Astrocyte of the spinal cord (primary cell): ENCODE measurements at places on chromosomes 12 and 14.

- DNase-seq: no peak
Observed at GRCh38 chr14:31270196-31270772, 62.7 kb upstream of the HECTD1 start.

- no peak for DNase-seq
Observed at GRCh38 chr12:128761379-128761790, 62.4 kb downstream of the SLC15A4 start.

GRCh38 chr12:117907108-117907689 lies 61.6 kb downstream of the KSR2 start:
- no peak for DNase-seq

DNA sequence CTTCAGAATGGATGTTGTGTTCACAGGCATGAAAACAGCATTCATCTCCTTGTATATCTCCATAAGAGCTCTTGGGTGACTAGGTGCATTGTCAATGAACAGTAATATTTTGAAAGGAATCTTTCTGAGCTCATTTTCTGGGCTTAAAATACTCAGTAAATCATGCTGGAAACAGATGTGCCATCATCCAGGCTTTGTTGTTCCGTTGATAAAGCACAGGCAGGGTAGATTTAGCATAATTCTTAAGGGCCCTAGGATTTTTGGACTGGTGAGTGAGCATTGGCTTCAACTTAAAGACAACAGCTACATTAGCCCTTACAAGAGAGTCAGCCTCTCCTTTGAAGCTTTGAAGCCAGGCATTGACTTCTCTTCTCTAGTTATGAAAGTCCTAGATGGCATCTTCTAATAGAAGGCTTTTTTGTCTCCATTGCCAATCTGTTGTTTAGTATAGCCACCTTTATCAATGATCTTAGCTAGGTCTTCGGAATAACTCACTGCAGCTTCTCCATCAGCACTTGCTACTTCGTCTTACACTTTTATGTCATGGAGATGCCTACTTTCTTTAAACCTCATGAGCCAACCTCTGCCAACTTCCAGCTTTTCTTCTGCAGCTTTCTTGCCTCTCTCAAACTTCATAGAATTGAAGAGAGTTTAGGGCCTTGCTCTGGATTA lies 79.6 kb upstream of the PSMA6 start:
- no peak for DNase-seq

DNA sequence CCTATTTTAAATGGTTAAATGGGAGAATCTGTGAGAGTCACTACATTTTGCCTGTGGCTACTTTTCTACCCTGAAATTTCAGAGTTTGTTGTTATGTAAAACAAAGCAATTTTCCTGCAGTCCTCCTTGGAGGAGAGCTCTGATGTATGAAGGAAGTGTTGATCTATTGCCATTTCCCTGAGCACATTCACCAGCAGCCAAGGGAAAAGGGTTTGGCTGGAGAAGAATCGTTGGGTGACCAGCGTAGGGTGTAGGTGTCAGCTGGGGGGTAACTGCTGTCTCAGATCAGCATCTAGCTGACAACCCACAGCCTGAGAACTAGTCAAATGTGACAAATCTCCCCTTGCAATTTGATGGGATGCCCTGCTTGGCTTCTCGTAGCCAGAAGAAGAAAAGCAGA lies 230.5 kb downstream of the PDZRN4 start:
- DNase-seq: no peak

DNA sequence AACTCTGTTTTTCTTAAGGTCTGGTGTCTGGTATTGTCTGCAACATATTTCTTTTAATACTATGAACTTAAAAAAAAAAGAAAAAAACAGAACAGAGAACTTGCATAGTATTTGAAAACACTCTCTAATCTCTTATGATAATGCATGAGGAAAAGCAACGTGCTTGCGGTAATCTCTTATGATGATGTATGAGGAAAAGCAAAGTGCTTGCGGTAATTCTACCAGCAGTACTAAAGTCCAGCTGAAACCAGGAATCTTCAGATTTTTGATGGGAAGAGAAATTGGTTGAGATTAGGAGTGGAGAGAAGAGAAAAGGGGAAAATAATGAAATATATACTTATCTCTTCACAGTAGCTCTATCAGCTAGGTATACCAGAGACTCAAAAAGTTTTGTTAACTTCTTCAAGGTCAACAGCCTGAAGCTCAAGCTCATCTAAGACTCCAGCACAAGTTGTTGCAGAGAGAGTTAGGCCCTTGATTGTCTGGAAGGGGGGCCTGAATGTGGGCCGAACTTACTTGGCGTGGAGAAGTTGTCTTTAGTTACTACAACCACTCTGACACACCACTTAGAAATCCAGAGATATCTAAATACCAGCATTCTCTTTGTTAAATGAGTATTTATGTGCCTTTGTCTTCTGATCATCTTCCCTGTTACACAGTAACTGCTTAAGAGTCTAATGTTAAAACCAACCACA lies 240.4 kb downstream of the PRKD1 start:
- DNase-seq: no peak

DNA sequence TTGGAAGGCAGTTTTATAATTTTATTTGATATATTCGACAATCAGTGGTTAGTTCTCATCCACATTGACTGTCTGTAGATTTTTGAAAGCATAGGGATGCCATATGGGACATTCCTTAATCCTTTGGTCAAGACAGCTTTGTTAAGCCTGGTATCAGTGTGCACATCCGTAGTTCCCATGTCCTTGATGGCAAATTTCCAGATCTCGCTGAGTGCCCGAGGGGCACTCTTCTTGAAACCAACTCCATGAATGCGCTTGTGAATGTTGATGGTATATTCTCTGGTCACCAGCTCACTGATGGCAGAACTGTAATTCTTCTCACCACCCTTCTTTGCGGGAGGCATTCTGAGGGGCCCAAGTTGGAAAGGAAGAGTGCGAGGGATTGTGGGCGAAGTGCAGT lies 6.1 kb upstream of the DENND5B start:
- DNase-seq: no peak

- DNase-seq: no peak
Observed at GRCh38 chr12:52195065-52195730, 3.4 kb upstream of the KRT80 start.

DNA sequence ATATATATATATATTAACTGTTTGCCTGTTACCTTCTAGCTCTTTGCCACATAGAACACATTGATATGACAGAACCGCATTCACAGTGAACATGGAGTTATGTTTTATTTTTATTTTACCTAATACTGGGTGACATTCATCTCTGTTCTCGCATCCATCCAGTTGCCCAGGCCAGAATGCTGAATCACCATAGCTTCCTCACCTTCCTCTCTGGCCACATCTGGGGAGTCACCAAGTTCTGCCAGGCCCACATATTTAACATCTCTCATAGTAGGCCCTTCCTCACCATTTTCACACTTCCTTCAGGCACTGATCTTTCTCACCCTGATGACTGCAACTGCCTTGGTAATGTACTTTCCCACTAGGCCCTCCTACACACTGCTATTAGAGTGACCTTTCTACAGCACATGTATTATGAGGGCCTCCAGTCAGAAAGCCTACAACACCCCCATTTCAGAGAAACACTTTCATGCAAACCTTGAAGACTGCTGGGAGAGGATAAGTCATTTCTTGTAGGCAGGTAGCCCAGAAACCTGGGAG lies 106.8 kb downstream of the LGR5 start:
- no peak for DNase-seq

DNA sequence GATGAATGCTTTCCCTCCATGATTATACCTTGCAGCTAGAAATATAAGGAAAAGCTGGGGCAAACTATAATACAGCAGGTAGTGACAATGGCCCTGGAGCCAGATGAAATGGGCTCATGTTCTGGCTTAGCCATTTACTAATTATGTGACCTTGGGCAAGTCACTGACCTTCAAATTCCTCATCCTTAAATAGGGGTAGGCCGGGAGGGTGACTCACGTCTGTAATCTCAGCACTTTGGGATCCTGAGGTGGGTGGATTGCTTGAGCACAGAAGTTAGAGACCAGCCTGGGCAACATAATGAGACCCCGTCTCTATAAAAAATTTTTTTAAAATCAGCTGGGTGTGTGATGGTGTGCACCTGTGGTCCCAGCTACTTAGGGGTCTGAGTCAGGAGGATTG lies 155.4 kb downstream of the C12orf75 start:
- no peak for DNase-seq

GRCh38 chr14:20470603-20470901 lies 1.3 kb downstream of the PNP start:
- DNase-seq: no peak

GRCh38 chr14:86796221-86797074 lies 1196.5 kb downstream of the GALC start:
- no peak for DNase-seq

GRCh38 chr14:100762089-100762515 lies 35.4 kb downstream of the DLK1 start:
- DNase-seq: peak; percentile 74

DNA sequence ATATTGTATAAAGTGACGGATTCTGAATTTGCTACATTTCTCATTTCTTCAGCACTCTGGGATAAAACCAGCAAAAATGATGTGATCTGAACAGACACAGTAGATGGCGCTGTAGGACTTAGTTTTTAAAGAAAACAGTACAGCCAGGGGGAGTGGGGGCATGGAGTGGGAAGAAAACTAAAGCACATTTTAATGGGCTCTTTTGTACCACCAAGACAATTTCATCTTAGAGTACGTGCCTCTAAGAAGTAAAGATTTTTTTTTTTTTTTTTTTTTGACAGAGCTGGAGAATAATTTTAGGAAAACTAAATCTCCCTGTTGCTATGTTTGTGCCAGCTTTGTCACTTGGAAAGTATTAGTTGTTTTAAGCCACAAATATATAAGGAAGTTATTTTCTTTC lies 124.4 kb downstream of the RAD51B start:
- DNase-seq: peak; percentile 91

DNA sequence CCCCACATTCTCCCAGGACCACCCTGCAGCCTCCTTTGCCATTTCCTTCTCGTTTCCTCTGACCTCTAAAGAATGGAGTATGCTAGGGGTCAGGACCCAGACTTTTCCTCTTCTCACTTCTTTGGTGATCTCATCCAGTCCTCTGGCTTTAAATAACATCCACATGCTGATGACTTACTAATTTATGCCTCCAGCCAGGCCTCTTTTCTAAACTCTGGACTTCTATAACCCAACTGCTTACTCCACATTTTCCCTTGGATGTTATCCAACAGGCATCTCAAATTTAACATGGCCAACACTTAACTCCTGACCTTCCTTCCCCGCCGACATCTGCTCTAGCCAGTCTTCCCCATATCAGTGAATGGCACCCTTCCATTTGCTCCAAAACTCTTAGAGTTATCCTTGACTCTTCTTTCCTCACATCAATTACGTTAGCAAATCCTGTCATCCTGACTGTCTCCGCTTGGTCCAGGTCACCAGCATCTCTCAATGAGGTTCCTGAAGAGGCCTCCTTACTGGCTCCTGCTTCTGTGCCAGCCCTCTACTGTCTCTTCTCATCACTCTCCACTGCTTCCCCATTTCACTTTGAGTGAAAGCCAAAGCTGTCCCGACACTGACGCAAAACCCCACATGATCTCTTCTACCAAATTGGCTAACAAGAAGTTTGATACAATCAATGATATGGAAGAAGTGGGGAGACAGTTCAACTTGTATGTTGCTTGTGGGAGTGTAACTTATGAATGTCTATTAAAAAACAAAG lies 42.7 kb downstream of the TMBIM6 start:
- DNase-seq: peak; percentile 53

DNA sequence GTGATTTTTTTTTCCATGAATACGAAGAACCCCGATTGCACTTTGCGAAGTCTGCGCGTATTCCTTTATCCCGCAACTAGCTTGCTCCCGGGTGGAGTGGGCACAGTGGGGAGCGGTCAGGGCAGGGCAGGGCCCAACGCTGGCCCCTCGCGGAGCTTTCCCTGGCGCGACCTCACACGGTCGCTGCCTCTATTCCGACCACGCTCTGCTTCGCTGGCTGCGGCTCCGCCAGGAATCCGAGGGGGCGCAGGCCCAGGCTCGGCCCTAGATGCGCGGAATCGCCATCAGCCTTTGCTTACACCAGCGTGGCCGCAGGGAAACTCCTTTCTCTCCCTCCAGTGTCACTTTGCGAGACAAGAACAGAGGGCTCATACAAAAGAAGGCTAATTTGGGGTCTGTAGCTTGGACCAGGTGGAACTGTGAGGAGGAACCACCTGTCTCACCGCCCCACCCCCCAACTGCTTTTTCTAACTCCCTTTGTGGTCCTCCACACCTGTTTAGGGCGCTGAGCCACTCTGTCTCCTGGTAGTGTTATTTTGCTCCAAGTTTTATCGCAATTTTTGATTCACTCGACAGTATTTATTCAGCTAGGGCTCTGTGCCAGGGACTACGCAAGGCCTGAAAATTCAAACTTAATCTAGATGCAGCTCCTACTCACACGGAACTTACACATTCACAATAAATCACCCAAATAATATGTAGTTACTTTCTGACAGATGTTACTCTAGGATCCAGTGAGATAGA lies 3.1 kb upstream of the NKX2-1 start:
- DNase-seq: no peak

GRCh38 chr12:57952766-57953165 lies 11.4 kb downstream of the ATP23 start:
- no peak for DNase-seq

GRCh38 chr14:99272899-99273765 lies 1.1 kb upstream of the BCL11B start:
- DNase-seq: no peak

GRCh38 chr12:65427646-65428045 lies 149.2 kb downstream of the MSRB3 start:
- peak; percentile 36 for DNase-seq

- DNase-seq: no peak
Observed at GRCh38 chr12:61523276-61523992, 736.8 kb upstream of the USP15 start.

GRCh38 chr12:131276501-131277185 lies 322.9 kb downstream of the ADGRD1 start:
- DNase-seq: no peak

DNA sequence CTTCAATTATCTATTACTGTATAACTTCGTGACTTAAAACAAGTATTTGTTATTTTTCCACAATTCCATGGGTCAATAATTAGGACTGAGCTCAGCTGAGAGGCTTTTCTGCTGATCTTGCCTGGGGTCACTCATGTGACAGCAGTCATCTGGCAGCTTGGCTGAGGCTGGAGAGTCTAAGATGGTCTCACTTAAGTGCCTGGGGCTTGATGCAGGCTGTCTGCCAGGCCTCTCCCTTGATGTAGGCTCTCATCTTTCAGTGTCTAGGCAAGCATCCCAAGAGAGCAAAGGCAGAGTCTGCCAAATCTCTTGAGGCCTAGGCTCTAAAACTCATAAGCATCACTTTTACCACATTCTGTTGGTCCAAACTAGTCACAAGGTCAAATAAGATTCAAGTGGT lies 93.2 kb downstream of the NKX2-1 start:
- DNase-seq: no peak
